ENCODE measurements at places on chromosomes 3 and 15.

DNA sequence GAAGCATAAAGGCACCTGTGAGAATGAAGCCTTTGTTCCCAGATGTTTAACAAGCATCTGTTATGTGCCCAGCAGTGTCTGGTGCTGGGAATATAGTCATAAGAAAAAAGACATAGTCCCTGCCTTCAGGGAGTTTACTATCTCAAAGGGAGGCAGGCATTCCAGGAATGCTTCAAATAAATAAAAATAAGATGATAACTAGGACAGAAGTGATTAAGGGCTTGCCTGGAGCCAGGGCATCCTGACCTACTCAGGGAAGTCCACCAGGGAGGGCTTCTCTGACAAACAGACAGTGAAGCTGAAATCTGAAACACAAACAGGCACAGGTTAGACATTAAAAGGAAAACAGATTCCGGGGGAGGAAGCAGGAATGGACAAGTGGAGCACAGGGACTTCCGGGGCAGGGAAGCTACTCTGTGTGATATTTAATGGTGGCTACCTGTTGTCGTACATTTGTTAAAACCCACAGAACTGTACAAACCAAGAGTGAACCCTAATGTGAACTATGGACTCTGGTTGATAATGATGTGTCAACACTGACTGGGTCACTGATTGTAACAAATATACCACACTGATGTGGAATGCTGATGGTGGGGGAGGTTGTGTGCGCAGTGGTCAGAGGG lies 53.3 kb downstream of the ITGB5 start:
- no peak for ATAC-seq

DNA sequence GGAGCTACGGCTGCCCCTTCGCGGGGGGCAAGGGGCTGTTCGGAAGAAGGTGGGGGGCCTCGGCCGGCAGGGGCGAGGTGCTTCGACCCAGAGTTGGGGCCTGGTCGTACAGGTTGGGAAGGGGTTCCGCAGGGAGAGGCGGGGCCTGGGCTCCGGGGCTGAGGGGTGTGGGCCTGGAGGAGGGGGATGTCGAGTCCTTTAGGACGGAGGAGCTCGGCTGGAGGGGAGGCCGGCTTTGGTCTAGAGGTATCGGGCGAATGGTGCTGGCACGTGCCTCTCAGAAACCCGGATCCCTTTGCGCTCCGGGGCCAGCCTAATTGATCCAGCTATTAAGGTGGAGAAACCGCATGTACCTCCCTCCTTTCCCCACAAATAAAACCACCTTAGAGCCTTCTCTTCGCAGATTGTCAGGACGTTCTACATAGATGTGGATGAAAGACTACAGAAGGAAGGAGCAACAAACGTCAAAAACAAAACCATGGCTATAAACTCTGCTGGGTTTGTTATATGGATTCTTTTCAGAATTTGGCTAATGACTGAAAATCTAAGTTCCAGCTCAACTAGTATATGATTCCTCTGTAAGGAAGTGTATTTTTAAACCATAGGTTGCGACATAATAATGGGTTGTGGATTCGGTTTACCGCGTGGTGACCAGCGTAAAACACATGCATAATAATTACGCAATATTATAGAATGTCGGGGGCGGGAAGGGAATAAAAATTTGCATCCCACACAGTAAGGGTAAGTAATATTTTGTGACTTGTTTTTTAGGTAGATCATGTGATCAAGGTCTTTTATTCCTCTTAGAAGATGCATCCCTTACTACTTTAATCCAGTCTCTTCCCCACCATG lies 644 bp upstream of the NGLY1 start:
- ATAC-seq: peak; percentile 57

GRCh38 chr15:81254916-81255290 lies 58.2 kb downstream of the IL16 start:
- ATAC-seq: no peak

GRCh38 chr3:55484191-55484689 lies 2.9 kb downstream of the WNT5A start:
- ATAC-seq: no peak

DNA sequence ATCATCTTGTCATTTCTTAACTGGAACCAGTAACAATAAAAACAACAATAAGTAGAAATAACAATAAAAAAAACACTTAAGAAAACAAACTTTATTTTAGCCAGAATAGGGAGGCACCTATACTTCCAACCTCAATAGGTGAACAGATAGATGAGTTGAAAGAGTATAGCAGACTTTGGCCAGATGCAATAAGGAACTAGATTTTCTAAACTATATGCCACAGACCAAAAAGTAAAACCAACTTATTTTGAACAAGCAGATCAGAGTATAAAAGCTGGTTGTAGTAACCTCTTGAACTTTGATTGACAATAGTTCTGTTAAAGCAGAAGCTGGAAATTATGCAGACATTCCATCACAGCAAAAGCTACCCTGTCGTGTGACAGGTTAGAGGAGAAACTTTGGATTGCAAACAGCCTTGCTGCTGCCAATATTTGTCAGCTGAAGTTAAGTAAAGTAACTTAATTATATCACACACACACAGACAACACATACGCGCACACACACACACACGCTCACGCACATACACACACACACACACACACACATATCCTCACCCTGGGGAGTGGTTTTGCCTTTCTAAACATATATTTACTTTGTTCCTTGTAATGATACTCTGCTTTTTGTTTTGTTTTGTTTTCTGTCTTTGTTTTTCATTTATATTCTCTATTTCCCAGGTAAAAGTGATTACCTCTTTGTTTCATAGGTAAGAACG lies 903.6 kb downstream of the VGLL3 start:
- no peak for ATAC-seq

GRCh38 chr15:91892436-91892835 lies 38.9 kb downstream of the SLCO3A1 start:
- ATAC-seq: no peak

GRCh38 chr15:45386420-45386819 lies 8.1 kb upstream of the GATM start:
- ATAC-seq: no peak

GRCh38 chr15:37695719-37696118 lies 238.7 kb upstream of the TMCO5A start:
- no peak for ATAC-seq

DNA sequence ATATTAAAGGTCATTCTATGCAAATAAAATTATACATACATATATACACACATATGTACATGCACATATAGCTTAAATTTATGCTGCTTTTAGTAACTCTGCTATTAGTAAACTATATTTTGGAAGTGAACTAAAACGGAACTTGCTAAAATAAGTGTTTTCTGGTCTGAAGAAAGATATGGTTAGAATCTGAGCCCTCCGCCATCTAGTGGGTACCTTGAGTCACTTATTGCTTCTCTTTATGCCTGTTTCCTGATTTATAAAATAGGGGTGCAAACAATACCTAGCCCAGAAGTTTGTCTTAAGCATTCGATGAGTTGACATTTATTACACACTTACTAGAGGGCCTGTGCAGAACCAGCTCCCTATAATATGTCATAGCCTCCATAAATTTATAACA lies 255.7 kb downstream of the CNTN6 start:
- ATAC-seq: no peak

Data from activated T-helper 17 cell treated with anti-CD3 and anti-CD28 coated beads, Interleukin-2, amount 50 U/mL, for 72 hours (primary cell).